ENCODE measurements at places on chromosomes 1 and 21. TPM values are rescaled to one million over a fixed set of nuclear protein-coding genes. Genes with fewer than 3 reads are reported as not detected.

DNA sequence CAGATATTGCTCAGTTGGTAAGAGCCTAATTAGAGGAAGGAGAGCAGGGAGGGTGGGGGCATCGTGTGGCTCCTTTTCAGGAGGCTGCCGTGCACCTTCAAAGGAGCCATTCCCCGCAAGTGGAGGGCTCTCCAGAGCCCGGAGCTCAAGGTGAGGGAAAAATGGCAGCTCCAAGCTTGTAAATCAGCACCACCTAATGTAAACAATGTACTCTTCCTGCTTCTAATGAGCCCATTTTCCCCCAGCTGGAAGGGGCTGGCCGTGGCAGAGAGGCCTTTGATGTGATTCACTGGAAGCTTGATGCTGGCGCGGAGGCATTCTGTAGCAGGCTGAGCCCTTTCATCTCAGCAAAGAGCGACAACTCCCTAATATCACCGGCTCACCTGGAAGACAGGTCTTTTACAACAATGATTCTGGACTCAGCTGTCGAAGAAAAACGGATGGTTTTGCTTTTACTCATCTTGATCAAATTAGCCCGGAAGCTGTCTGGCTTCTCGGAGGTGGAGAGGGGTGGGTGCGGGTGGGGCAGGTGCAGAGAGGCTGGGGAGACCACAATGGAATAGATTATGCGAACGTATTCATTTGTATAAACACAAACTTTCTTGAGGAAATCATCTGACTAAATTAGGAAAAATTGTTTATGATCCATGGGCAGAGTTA is 112.5 kb downstream of the RRAGC start:
- DNase-seq, result no peak

DNA sequence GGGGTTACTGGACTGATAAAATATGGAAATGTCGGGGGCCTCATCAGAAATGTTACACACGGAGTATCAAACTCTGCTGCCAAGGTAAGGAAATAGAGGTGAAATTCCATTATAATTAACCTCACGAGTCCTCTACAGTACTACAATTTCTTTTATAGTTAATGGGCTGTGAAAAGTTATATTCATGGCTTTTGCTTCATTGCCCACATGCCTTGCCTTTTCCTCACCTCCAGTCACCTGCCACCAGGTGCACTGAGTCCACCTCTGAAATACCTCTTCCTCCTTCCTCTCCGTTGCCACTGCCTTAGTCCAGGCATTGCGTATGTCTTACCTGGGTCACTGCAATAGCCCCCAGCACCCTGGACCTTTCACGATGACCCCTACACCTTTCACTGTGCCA is 186.9 kb downstream of the VPS13D start:
- DNase-seq, result no peak

DNA sequence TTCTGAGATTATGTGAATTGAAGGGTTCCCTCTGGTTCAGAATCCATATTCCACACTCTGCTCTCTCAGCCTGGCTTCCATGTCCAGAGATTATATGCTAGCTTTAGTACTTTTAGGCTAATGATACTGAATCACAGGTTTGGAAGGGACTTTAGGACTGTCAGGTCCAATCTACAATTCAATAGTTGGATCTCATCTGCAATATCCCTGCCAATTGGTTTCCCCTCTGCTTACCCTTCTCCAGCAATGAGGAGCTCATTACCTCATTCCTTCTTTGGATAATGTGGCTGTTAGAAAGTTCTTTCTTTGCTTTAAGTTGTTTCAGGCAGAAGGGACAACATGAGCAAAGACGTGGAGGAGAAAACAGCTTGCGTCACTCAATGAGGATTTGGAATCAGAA is 245.3 kb downstream of the PLPP3 start:
- DNase-seq, result no peak

- DNase-seq, result no peak
These were observed 4.5 kb downstream of the OVAAL start for GRCh38 chr1:180563026-180563827.

The MSH4 gene
- 0.54 TPM for total RNA-seq
